ENCODE measurements at places on chromosomes 2 and 18.

DNA sequence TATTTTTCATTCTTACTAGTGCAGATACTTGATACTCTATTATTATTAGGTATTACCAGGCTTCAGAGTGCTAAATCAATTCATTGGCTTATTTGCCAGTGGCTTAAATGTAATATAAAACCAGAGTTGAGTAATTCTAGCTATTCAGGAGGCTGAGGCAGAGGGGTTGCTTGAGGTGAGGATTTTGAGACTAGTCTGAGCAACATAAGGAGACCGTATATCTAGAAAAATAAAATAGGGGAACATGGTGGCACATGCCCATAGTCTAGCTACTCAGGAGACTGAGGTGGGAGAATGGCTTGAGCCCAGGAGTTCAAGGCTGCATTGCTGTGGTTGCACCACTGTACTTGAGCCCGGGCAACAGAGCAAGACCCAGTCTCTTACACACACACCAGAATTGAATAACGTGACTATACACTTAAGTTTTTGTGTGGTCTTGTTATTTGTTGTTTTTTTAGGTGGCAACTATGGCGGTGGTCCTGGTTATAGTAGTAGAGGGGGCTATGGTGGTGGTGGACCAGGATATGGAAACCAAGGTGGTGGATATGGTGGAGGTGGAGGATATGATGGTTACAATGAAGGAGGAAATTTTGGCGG is 4.8 kb downstream of the HNRNPA3 start:
- no peak for DNase-seq

GRCh38 chr18:59908799-59909198 is 9.0 kb downstream of the PMAIP1 start:
- DNase-seq, result no peak

DNA sequence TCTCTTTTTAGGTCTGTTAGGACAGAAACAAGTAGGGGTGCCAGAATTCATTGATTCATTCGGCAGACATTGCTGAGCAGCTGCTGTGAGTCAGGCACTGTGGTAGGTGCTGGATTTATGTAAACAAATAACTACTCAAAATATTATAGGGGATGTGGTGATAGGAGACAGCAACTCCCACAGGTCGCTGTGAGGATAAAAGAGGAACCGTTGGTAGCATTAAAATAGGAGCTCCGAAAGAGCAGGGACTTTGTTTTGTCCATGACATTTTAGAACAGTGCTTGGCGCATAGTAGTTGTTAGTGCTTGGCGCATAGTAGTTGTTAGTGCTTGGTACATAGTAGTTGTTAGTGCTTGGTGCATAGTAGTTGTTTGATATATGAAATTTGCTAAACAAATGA is 29.2 kb downstream of the ATP6V1C2 start:
- no peak for DNase-seq

DNA sequence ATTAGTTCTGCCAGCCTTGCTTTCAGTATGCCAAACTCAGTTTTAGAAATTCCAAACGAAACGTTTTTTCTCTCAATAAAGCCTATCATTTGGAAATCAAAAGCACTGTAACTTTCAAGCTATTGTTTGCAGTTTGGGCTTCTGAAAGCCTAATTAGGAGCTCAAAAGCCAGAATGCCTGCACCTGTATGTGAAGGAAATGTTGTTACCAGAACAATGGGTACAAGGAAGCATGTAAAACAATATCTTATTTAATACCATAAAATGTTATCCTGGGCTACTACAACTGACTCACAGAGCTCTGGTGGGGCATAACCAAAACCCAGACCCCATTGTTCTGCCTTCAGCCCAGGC is 12.6 kb upstream of the GULP1 start:
- DNase-seq, result no peak

DNA sequence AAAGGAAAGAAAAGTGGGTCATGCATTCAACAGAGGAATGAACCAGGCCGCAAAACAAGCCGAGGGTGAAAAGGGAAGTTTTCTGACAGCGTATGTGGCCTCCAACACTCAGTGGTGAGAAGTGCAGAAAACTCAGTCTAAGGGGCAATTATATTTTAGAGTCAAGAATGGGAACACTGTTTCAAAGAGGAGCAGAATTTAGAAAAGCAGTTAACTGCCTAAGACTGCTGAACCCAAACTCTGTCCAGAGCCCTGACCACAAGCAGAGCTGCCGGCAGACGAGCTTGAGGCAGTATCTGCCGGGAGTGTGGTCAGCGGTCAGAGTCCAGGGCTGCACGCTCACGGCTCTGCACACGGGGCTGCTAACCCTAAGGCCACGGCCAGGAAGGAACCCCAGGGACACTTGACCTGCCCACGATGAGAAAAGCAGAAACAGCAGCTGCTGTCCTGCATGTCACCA is 347.0 kb upstream of the ID2 start:
- DNase-seq, result no peak

GRCh38 chr2:64609227-64609941 is 44.3 kb downstream of the SERTAD2 start:
- no peak for DNase-seq

- no peak for DNase-seq
These were observed 6.8 kb upstream of the DNAJB2 start for GRCh38 chr2:219272356-219272755.

DNA sequence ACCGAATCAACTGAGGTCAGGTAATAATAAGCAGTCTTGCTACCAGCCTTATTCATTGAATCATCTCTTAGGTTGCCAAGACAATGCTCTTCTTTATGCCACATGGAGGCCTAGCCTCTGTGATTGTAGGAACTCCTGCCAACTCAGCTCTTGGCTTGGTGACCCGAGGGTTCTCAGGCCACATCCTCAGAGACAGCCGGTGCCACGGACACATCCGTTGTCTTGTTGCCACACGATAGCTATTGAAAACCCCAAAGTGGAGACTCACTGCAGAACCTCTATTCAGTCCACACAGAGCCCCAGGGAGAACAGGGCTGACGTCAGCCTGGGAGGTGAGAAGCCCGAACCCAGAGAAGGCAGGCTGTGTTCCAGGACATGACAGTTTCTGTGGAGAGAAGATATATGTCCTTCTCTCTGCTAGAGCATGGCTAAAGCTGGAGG is 53.5 kb upstream of the TGFA start:
- DNase-seq, result no peak

- DNase-seq, result no peak
These were observed 24.0 kb downstream of the MRPL44 start for GRCh38 chr2:223981241-223981640.

DNA sequence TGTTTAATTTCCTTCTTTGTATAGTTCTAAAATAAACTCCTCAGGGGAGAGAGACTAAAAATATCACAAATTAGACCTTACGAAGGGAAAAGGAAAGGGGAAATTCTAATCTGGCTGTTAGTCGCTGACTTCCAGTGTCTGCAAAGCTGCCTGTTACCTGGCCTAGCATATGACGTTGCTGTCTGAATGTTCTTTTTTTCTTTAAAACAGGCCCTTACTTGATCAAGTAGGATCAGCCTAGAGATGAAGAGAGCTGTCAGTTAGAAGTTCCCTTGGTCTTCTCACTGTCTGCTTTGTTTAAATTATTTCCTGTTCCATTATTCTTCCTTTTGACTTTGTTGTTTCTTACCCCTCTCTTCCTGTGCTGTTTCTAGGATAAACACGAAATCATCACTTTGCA is 11.2 kb downstream of the NCK2 start:
- DNase-seq, result no peak

- no peak for DNase-seq
These were observed 997 bp downstream of the BOK start for GRCh38 chr2:241559323-241560161.

DNA sequence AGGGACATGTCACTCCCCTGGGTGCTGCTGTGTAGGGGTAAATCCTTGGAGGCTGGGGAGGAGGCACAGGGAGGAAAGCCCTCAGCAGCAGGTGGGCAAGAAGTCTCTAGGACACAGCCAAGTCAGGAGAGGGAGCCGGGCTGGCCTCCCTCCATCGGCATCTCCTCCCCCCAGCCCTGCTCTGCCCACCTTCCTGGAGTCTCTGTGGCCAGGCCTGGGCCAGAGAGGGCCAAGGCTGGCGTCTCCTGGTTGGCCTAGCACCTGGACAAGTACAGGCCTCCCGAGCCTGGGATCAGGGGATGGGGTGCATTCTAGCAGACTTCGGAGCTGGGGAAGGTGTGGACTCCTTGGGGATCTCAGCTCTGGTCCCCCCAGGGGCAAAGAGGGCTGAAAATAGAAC is 1.8 kb downstream of the SPEG start:
- no peak for DNase-seq

- no peak for DNase-seq
These were observed 3.0 kb downstream of the CNNM4 start for GRCh38 chr2:96763511-96764252.

DNA sequence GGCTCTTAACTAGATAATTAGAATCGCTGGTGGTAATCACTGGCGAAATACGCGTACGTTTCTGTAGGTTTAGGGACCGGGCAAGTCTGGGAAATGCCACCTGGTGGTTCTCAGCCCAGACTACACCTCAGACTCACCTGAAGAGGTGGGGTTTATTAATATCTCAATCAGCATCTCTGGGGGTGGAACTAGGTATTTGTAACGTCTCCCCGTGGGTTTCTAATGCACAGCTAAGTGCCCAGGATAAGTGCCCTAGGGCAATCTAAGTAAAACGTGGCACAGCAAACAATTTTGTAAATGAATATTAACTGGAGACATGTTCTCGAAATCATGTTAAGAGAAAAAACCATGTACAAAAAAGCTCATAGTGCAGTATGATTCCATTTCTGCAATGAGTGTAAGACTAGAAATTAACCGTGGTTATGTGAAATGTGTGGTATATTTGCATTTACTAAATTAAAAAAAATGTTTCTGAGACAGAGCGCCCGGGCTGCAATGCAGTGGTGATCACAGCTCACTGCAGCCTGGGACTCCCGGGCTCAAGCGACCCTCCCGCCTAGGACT is 760 bp upstream of the CNOT11 start:
- DNase-seq, result no peak

DNA sequence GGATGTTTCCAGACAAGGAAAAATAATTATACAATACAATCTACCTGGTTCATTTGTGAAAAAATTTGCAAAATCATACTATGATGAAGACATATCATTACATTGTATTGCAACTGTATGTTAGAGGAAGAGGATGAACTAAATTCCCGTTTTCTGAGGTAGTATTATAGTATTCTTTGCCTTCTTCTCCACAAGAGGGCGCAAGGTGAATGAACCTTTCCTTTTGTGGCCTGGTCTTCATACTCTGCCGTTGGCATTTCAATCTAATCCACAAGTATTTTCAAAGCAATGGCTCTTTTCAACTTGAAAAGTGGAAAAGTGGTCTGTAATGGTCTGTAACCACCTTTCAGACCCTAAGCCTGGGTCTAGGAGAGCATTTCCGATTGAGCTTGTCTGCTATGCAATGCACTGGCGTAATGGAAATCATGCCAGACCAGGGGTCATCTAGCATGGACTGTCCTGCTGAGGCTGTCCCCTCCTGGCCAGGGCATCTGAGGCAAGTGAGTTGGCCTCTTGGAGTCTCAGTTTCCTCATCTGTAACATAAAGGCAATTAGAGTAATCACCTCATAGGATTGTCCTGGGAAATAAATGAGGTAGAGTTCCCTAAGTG is 30.8 kb upstream of the ZNF396 start:
- peak; percentile 51 for DNase-seq

DNA sequence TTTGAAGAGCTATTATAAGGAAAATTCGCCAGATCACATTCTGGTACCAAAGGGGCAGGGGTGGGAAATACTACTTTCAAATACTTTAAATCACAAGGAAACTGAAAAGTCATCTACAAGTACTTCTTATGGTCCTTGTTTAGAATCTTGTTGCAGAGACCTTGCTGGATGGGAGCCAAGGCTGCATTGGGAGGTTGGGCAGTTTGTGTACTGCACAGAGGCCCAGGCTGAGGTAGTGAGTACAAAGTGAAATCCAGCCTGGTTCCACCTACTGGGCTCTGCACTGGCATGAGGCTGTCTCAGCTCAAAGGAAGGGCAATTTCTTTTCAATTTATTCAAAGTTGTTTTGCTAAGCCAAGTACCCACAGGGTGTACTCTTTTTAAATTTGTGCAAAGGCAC is 140.3 kb upstream of the DLX2 start:
- no peak for DNase-seq

- no peak for DNase-seq
These were observed 1.7 kb downstream of the TMSB10 start for GRCh38 chr2:84906900-84907714.

DNA sequence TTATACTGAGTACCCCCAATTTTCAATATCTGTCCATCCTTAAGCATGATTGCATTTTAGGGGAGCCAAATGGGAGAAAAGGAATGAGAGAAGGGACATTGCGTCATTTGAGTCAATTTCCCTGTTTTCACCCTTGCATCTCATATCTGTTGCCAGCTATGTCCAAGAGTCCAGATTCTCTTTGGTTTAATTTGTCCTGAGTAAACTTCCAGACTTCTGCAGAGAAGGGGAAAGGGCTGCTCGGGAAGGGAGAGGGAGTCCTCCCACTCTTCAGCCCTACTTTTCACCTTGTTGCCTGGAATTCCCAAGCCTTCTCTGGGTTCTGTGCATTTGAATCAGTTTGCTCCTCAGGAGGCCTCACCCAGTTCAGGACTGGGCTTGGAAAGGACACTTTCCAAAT is 16.5 kb downstream of the GREB1 start:
- no peak for DNase-seq

- DNase-seq, result no peak
These were observed 63.2 kb downstream of the GNAL start for GRCh38 chr18:11752116-11752911.

- peak; percentile 17 for DNase-seq
These were observed 94.6 kb upstream of the MCFD2 start for GRCh38 chr2:47010176-47010575.

- DNase-seq, result peak; percentile 75
These were observed 492.0 kb downstream of the TNS1 start for GRCh38 chr2:217510771-217511291.

DNA sequence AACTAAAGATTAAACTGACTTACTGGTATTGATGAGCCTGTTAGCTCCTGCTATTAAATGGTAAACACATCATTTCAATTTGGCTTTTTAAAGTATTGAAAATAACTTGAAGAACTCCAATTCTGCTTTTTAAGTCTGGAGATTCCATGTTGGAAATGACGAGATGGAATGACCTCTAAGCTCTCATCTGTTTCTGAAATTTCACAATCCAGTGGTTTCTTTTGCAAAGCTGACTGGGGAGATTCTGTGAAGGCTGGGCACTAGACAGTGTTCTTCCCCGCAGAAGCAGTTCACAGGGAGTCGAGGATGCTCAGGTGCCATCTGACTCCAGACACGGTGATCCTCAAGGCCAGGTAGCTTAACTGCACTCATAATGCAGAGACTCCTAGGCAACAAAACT is 44.7 kb downstream of the DHRS9 start:
- no peak for DNase-seq

- DNase-seq, result no peak
These were observed 348.4 kb upstream of the RAB12 start for GRCh38 chr18:8260827-8261226.

- no peak for DNase-seq
These were observed 12.7 kb downstream of the KCNF1 start for GRCh38 chr2:10924441-10924840.

- DNase-seq, result no peak
These were observed 123.8 kb downstream of the SPTBN1 start for GRCh38 chr2:54579682-54580620.

Measured in NCI-H446 treated with DMSO at 0.1 percent for 48 hours (cell line).